A172 (cell line): ENCODE measurements at places on chromosomes 6 and 20.
A peak's percentile ranks its signal among the peaks of the same experiment; 100 is the strongest.

GRCh38 chr6:37168811-37169495 lies 999 bp upstream of the PIM1 start:
- peak; percentile 58 for DNase-seq

- DNase-seq, result peak; percentile 9
Observed at GRCh38 chr6:167825332-167826229, 1.1 kb upstream of the AFDN start.

DNA sequence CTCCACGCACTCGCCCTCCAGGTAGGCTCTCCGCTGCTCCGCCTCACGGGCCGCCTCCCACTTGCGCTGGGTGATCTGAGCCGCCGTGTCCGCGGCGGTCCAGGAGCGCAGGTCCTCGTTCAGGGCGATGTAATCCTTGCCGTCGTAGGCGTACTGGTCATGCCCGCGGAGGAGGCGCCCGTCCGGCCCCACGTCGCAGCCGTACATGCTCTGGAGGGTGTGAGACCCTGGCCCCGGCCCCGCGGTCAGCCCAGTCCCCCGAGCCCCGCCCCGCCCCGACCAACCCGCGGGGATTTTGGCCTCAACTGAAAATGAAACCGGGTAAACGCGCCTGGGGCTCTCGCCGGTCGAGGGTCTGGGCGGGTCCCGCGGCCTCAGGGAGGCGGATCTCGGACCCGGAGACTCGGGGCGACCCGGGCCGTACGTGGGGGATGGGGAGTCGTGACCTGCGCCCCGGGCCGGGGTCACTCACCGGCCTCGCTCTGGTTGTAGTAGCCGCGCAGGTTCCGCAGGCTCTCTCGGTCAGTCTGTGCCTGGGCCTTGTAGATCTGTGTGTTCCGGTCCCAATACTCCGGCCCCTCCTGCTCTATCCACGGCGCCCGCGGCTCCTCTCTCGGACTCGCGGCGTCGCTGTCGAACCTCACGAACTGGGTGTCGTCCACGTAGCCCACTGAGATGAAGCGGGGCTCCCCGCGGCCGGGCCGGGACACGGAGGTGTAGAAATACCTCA lies 598 bp downstream of the HLA-B start:
- DNase-seq, result peak; percentile 12

GRCh38 chr6:44276667-44277640 lies 6.7 kb downstream of the TMEM151B start:
- no peak for DNase-seq

- DNase-seq, result no peak
Observed at GRCh38 chr6:1709234-1709641, 99.5 kb downstream of the FOXC1 start.

DNA sequence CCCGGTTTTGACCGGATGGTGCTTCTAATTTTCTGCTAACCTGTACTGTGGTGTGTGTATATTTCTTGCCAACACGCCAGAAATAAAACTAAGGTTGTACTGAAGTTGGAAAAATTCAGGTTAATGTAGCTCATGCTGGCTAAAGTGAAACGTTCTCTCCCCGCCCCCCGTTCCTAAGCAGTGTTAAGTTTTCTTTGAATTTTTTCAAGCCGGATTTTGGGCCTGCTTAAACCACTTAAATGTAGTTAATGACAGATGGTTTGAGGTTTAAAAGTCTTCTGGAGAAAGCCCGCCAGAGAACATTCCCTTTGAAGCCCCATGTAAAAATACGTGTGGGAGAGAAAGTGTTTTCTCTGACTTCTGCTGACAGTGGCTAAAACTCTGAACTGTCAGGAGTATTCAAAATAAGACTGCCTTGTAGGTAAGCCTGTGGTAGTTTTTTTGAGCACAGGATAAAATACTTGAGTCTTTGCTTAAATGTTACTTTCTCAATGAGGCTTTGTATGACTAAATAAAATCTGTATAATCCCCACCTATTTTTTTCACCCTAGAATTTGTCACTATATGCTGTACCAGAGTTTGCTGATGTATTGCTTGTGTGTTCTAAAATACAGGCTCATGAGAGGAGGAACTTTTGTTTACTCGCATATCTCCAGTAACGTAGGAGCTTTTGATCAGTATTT lies 101.3 kb downstream of the OR2B2 start:
- DNase-seq, result no peak

DNA sequence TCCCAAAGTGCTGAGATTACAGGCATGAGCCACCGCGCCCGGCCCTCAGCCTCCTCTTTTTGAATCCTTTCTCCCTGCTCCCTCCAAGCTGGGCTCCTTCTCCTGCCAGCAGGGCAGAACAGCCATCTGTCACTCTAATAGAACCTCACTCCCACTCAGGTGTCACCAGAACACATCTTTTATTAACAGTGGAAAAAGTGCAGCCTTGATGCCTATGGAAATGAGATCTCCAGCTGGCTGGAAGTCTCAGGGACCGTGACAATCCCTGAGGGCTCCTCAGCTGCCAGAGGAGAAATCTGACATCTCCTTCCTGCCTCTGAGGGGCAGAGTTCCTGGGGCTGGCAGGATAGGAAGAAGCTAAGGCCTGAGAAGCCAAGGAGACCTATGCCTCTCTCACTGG lies 28.0 kb downstream of the TMC2 start:
- DNase-seq, result no peak

DNA sequence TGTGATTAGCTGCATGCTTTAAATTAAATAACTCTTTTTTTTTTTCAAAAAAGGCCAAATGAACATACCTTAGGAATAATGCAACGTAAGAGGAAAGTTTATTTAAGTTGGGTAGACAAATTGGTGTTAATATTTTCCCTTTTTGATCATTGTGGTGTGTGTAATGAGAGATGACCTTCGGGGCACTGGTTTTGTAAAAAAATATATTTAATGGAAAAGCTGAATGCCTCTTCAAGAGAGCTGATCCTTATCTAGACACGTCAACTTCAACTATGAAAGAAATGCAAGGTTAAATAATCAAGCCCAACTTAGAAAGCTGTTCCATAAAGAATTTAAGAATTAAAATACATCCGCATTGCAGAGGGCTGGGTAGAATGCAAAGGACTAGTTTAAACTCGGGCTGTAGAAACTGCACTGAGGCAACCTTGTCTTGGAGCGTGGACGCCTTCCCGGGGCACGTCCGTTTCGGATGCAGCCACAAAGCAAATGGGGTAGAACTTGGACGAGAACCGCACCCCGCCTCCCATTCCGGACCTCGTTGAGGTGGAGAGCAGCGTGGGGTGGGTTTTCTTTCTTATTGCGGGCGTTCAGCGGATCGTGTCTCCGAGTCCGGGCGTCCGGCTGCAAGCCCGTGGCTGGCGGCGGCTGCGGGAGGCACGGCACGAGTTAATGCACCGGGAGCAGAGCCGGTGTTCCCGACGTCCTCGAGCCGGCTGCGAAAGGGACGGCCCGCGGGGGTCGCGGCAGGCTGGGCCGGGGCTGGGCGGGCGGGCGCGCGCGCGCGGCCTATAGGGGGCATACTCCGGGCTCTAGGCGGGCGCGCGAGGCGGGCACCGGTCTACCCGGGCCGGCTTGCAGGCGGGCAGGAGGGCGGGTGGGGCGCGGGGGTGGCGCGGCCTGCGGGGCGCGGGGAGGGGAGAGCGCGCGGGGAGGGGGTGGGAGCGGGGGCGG lies 1.9 kb downstream of the JARID2 start:
- peak; percentile 30 for DNase-seq

GRCh38 chr20:1255675-1256074 lies 10.4 kb upstream of the SNPH start:
- DNase-seq, result no peak

DNA sequence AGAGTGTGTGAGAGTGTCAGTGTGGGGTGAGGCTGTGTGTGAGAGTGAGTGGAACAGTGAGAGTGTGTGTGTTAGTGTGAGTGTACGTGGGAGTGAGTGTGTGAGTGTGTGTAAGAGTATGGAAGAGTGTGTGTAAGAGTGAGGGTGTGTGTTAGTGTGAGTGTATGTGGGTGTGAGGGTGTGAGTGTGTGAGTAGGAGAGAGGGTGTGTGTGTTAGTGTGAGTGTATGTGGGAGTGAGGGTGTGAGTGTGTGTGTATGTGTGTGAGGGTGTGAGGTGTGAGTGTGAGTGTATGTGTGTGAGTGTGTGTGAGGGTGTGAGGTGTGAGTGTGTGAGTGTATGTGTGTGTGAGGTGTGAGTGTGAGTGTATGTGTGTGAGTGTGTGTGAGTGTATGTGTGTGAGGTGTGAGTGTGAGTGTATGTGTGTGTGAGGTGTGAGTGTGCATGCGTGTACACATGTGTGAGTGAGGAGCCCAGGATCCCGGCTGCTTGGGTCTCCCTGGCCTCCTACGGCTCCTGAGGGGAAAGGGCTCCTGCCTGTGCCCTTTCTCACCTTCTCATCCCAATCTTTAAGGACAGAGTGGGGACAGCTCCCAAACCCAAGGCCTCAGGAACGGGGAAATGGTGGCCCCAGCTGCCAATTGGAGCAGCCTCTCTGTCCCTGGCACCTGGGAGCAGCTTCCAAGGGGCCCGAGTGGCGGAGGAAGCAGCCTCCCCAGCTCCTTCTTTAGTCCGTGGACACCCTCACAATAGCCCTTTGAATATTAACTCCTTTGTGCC lies 100.2 kb downstream of the PSMB1 start:
- no peak for DNase-seq

- no peak for DNase-seq
Observed at GRCh38 chr20:46218656-46219055, 89.6 kb downstream of the CDH22 start.

GRCh38 chr20:16206817-16207216 lies 366.4 kb downstream of the KIF16B start:
- no peak for DNase-seq

DNA sequence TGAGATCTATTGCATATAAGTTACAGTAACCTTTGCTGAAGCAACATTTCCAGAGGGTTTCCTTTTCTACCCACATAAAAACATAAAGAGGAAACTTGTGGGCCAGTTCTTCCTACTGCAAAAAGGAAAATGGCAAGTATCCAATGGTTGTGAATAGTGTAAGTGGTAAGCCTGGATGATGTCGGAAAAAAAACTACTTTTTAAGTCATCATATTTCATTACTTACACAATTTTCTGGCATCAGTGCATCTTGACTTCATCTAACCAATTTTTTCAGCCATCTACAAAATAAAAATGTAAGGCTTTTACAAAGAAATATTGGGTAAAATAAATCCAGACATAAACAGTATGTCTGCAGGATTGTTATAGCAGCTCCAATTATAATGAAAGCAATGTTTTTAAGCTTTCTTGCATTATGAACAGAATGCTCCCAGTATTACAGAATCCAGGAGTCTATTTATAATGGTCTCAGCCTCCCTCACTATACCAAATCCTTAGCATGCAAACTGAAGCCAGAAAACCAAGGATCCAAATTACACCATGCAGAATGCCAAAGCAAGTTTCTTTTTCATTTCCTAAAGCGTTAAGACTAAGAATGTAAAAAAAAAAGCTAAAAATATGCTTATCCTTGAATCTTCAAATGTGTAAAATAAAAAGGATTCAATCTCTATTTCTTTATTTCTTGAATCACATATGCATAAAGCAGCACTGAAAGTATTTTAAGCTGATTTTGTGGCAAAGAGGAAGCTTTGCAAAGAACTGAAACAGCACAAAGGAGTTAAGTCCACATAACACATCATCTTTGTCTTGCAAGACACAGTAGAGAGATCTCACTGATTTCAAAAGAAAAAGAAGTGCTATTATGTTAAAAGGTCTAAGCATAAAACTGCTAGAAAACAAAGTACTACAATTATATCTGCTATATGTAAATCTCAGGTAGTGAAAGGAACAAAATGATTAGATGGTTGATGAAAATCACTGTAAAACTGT lies 126.8 kb upstream of the HMGCLL1 start:
- DNase-seq, result no peak

GRCh38 chr20:19820555-19821211 lies 62.6 kb downstream of the RIN2 start:
- DNase-seq, result no peak

DNA sequence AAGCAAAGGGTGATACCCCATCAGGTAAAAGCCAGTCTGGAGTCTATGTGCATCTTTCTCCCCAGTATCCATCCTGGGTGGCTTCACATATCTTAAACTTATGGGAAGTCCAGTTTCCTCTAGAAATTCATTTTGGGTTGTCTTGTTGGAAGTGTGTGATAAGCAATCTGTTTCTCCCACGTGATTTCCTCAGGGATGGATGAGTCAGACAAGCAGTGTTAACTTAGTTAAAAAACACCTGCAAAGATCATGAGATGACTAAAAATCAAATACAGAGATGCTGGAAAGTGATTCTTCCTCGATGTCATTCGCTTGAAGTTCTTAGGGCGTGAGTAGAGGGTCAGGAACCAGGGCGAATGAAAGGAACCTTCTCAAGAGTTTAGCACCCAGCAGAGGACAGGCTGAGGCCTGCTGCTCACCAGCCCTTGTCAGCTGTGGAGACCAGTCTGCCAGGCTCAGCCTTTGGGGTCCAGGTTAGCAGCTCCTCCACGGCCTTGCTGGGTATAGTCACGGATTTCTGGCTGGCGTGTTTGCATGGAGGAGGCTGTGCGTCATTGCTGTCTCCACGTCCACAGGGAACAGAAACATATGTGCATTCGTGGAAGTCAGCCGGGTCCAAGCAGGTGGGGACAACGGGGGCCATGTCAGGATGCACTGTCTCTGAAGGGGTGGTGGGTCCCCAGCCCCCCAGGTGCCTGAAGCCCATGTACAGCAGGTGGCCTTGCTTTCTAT lies 2.8 kb upstream of the PNPLA1 start:
- peak; percentile 53 for DNase-seq

DNA sequence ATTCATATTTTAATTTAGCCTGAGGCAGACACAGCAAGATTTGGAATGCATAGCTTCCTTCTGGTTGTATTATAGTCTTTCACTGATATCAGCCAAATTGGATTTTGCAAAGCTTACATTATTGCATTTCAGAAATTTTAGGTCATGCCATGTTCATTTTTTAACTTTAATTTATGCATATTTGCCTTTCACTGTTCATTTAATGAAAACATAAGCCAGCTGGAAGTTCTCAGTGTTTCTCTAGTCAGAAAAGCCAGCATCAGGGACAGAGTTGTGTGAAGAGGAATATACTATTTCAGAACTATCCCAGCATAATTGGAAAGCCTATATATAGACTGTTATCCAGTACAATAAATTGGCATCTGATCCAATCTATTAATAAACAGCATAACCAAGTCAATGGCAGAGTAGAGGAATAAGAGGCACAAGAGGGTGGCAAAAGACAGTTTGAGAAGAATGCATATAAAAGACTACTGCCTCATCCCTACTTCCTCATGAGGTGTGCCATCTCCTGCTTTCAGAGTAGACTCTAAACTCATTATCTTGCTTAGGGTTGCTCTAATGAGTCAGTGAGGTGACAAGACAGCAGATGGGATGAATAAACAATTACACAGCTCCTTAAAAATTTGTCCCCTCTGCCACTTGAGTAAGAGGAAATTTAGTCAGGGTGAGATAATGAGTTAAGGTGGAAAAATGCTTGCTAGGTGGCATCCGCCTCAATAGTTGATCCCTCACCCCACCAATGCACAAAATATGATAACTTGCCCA lies 159.8 kb upstream of the HCRTR2 start:
- DNase-seq, result peak; percentile 4
